Smooth muscle cell of trachea (primary cell): ENCODE measurements at places on chromosomes 7 and 10. TPM values are rescaled to one million over a fixed set of nuclear protein-coding genes. Genes with fewer than 3 reads are reported as not detected.

Gene TET1
- 3.3 and 4.7 TPM in 2 replicates for total RNA-seq

Gene GTPBP10
- total RNA-seq: 15.5 and 26.8 TPM in 2 replicates

Gene MRLN
- total RNA-seq: not detected in 2 replicates

Gene HOXA9
- total RNA-seq: 0.15 TPM in 1 of 2 replicates, not detected in the other

Gene CAMK2B
- total RNA-seq: 0.15 and 0.33 TPM in 2 replicates

Gene HIF1AN
- total RNA-seq: 12.7 and 18.2 TPM in 2 replicates

Gene AQP1
- total RNA-seq: 0.29 and 1.5 TPM in 2 replicates

Gene COL13A1
- 17.2 and 21.5 TPM in 2 replicates for total RNA-seq

Gene SEM1
- 28.7 and 43.5 TPM in 2 replicates for total RNA-seq

Gene FAM180A
- 68.3 and 80.0 TPM in 2 replicates for total RNA-seq

Gene CLCN1
- total RNA-seq: not detected in 2 replicates

Gene TUBB8
- 0.15 TPM in 1 of 2 replicates, not detected in the other for total RNA-seq

Gene TMEM213
- not detected in 2 replicates for total RNA-seq

Gene FGFR2
- total RNA-seq: 0.15 and 0.17 TPM in 2 replicates

Gene NUDT13
- 1.2 and 2.5 TPM in 2 replicates for total RNA-seq

Gene LRRN3
- total RNA-seq: 1.8 and 3.2 TPM in 2 replicates

Gene RSPH10B2
- total RNA-seq: under 0.01 and 0.66 TPM in 2 replicates

Gene ABCA13
- total RNA-seq: 2.5 and 5.1 TPM in 2 replicates

Gene ATG9B
- total RNA-seq: under 0.01 and 0.15 TPM in 2 replicates

Gene JCAD
- total RNA-seq: 2.0 and 8.9 TPM in 2 replicates

Gene TSPAN33
- total RNA-seq: 0.15 and 0.17 TPM in 2 replicates

Gene MCU
- 46.1 and 49.0 TPM in 2 replicates for total RNA-seq

Gene NXPH1
- total RNA-seq: not detected in 2 replicates

Gene UPK3BL2
- 0.99 and 1.9 TPM in 2 replicates for total RNA-seq

Gene CYP2E1
- 0.33 and 0.44 TPM in 2 replicates for total RNA-seq

Gene SLC39A12
- not detected in 2 replicates for total RNA-seq
